Activated T-cell treated with anti-CD3 and anti-CD28 coated beads, Interleukin-2, amount 50 U/mL, for 72 hours (primary cell): ENCODE measurements at places on chromosomes 6 and 20. TPM values are rescaled to one million over a fixed set of nuclear protein-coding genes. Genes with fewer than 3 reads are reported as not detected.
A peak's percentile ranks its signal among the peaks of the same experiment; 100 is the strongest.

DNA sequence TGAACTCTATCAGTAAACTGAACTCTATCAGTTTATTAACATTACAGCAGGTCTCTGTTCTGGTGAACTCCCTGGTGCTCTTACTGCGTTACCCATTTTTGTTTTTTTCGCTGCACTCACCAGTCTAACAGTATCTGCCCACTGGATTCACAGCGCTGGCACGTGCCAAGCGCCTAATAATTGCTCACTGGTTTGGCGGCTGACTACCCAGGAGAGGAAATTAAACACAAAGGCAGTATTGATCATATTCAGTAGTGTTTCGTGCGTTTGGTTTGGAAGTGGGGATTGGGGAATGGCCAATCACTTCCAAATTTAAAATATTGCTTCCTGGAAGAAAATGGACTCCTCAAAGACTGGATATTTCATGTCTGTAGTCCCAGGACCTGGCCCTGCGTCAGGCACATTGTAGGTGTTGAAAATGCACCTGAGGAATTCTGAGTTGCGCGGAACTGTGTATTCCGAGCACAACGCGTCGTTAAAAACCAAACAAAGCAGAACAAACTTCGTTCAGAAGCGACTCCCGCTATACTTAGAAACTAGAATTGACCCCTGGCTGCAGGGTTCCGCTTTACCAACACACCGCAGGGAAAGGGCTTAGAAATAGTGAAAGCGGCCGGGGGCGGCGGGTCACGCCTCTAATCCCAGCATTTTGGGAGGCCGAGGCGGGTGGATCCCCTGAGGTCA, 1.1 kb upstream of the RPS12 start:
- peaks cover 46% of the 10 kb centered on the region for H3K4me1 ChIP-seq
- peaks cover 42% of the 10 kb centered on the region for H3K36me3 ChIP-seq
- H3K4me3 ChIP-seq, result peak overlapping the region; percentile 91
- DNase-seq, result no peak
- peaks cover 6% of the 10 kb centered on the region for H3K27me3 ChIP-seq

DNA sequence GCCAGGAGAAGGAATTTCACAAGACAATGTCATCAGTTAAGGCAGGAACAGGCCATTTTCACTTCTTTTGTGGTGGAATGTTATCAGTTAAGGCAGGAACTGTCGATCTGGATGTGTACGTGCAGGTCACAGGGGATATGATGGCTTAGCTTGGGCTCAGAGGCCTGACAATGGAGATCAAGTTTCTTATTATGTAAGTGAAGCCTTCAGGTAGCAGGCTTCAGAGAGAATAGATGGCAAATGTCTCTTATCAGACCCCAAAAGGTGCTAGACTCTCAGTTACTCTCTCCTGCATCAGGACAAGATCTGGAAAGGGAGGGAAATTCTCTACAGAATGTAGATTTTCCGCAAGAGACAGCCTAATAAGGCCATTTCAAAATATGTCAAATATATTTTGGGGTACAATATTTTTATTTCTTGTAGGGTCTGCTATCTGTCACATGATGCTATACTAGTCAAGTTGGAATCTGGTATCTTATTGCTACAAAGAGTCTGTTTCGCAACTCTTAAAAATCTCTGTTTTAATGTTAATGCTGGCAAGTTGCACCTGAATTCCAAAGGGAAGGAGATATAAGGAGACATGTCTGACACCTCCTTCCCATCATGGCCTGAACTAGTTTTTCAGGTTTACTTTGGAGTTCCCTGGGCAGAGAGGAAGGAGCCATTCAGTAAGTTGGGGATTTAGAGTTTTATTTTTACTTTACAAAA, 48.8 kb downstream of the TRDN start:
- no peaks in the 10 kb centered on the region for H3K36me3 ChIP-seq
- H3K4me3 ChIP-seq, result no peak overlapping the region
- no peaks in the 10 kb centered on the region for H3K27me3 ChIP-seq
- no peaks in the 10 kb centered on the region for H3K4me1 ChIP-seq
- no peak overlapping the region for H3K27ac ChIP-seq

DNA sequence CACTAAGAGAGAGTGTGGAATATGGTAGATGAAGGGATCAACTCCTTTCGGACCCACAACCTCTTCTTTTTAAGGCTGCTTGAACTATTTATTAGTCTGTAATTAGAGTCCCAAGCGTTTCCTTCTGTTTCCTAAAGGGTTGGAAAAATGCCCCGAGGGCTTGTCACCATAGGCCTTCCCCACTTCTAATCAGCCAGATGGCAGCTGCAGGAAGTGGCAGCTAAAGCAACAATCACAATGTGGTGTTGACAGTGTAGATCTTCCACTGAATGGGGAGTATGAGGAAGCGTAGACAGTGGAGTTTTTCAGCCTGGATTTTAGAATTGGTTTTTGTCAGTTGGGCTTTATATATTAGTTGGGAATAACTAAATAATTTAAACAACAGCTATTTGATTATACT, 40.6 kb downstream of the SLC35D3 start:
- peaks cover 3% of the 10 kb centered on the region for H3K4me1 ChIP-seq
- H3K36me3 ChIP-seq, result no peaks in the 10 kb centered on the region
- peaks cover 37% of the 10 kb centered on the region for H3K27me3 ChIP-seq
- DNase-seq, result no peak
- no peak overlapping the region for H3K27ac ChIP-seq

- no peak overlapping the region for H3K4me3 ChIP-seq
- H3K4me1 ChIP-seq, result no peaks in the 10 kb centered on the region
- H3K27ac ChIP-seq, result no peak overlapping the region
- no peaks in the 10 kb centered on the region for H3K27me3 ChIP-seq
- no peaks in the 10 kb centered on the region for H3K36me3 ChIP-seq
Measured at GRCh38 chr6:22873513-22874136, 304.3 kb downstream of the HDGFL1 start.

DNA sequence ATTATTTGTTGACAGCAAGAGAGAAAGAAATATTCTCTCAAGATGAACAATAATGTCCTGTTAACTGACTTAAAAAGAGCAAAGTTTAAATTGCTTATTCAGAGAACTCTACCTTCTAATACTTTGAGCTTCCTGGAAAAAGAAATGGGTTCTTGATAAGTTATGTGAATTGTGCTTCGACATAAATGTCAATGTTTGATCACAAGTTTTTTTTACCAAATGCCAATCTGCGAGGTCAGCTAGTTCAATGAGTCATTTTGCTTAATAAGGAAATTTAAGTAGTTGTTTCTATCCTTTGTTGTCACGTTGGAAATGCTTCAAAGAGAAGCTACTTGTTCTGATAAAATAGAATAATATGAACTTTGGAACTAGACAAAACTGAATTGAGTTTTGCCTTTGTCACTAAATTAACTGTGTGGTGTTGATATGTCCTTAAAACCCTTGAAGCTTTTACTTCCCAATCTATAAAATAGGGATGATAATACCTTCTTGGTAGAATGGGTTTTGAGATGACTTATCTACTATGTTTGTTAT, 642.1 kb upstream of the FLRT3 start:
- H3K27ac ChIP-seq, result no peak overlapping the region
- H3K27me3 ChIP-seq, result no peaks in the 10 kb centered on the region
- no peak for DNase-seq
- peaks cover 12% of the 10 kb centered on the region for H3K36me3 ChIP-seq
- no peak overlapping the region for H3K4me3 ChIP-seq

GABRR1 gene
- not detected for total RNA-seq

- peaks cover 49% of the 10 kb centered on the region for H3K27me3 ChIP-seq
- no peak overlapping the region for H3K4me3 ChIP-seq
- DNase-seq, result no peak
- H3K36me3 ChIP-seq, result no peaks in the 10 kb centered on the region
Measured at GRCh38 chr20:57319584-57319983, 10.0 kb upstream of the SPO11 start.

DNA sequence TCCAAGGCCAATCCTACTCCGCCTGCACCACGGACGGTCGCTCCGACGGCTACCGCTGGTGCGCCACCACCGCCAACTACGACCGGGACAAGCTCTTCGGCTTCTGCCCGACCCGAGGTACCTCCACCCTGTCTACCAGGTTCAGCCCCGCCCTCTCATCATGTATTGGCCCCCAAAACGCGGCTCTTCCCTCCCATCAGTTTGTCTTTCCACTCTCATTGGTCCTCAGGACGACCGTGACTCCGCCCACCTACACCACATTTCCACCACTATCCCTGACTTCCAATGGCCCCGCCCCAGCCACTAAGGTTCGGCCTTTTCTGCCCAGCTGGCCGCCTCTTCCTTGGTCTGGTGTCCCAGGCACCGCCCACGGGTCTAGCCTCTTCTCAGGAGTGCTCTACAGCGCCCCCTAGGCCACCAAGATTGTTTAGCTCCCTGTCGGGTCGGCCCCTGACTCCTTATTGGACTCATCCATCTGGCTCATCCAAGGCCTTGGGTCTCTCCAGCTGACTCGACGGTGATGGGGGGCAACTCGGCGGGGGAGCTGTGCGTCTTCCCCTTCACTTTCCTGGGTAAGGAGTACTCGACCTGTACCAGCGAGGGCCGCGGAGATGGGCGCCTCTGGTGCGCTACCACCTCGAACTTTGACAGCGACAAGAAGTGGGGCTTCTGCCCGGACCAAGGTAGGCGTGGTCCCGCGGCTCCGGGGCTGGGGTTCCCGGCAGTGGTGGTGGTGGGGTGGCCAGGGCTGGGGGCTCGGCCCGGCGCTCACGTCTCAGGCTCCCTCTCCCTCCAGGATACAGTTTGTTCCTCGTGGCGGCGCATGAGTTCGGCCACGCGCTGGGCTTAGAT, 3.1 kb downstream of the MMP9 start:
- DNase-seq, result peak; percentile 70
- peaks cover 65% of the 10 kb centered on the region for H3K27me3 ChIP-seq
- H3K36me3 ChIP-seq, result no peaks in the 10 kb centered on the region
- peak overlapping the region; percentile 70 for H3K4me3 ChIP-seq
- no peak overlapping the region for H3K27ac ChIP-seq

JPH2 gene
- total RNA-seq, result 0.29 TPM

DNA sequence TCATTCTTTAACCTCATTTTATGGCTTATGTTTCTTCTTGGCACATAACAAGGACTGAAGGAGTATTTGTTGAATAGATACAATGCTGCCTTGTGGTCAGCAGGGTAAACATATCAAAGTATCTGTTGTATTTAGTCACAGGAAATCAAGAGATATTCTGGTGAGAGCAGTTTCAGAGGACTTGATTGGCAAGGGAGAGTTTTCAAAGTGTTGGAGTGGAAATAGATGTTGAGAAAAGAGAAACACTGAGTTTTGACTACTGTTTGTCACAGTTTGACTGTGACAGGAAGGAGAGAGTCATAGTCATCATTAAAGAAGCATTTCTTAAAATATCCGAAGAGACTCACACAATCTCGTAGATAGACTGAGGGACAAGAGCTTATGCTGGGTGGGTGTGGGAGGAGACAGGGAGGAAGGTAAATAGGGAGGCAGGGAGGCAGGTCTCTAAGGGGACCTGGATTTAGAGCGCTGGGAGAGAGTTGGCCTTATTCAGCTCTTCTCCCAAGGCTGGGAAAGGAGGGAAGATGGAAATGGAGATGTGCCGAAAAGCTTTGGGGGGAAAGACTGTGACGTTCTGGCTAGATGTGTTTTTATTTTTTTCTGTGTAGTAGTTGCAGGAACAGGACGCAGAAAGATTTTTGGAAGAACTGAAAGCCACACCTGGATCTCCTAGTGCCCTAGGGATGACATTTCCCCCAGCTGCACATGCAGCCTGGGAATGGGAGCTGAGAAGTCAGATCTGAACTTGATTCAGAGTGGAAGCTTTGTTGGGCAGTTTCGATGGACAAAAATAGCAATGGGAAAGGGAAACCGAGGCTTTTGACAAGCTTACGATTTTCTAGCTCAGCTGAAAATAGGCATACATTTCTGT, 65.0 kb upstream of the IFNGR1 start:
- H3K4me3 ChIP-seq, result no peak overlapping the region
- no peak overlapping the region for H3K27ac ChIP-seq
- DNase-seq, result no peak
- H3K36me3 ChIP-seq, result no peaks in the 10 kb centered on the region

GRCh38 chr20:18077157-18077556, 19.4 kb upstream of the OVOL2 start:
- no peaks in the 10 kb centered on the region for H3K36me3 ChIP-seq
- DNase-seq, result no peak
- H3K27me3 ChIP-seq, result peaks cover 14% of the 10 kb centered on the region
- no peaks in the 10 kb centered on the region for H3K4me1 ChIP-seq
- no peak overlapping the region for H3K4me3 ChIP-seq
- H3K27ac ChIP-seq, result no peak overlapping the region

- no peak overlapping the region for H3K4me3 ChIP-seq
Measured at GRCh38 chr20:8388141-8388540, 256.1 kb downstream of the PLCB1 start.

GRCh38 chr6:80860107-80860506, 753.6 kb downstream of the BCKDHB start:
- H3K27ac ChIP-seq, result no peak overlapping the region
- H3K4me3 ChIP-seq, result no peak overlapping the region
- no peaks in the 10 kb centered on the region for H3K4me1 ChIP-seq
- H3K27me3 ChIP-seq, result no peaks in the 10 kb centered on the region
- no peak for DNase-seq

DNA sequence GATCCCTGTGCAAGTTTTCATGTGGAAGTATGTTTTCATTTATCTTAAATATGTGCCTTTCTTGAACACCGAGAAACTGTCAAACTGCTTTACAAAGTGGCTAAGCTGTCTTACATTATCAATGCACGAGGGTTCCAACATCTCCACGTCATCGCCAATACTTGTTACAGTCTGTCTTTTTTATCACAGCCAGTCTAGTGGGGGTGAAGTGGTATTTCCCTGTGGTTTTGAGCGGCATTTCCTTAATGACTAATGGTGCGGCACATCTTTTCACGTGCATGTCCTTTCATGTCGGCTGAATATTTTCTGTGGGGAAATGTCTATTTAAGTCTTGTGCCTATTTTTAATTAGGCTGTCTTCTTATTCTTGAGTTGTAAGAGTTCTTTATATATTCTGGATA, 280.4 kb downstream of the FOXC1 start:
- no peaks in the 10 kb centered on the region for H3K27me3 ChIP-seq
- no peak for DNase-seq
- peaks cover 13% of the 10 kb centered on the region for H3K4me1 ChIP-seq
- H3K4me3 ChIP-seq, result no peak overlapping the region
- H3K36me3 ChIP-seq, result no peaks in the 10 kb centered on the region

- no peaks in the 10 kb centered on the region for H3K27me3 ChIP-seq
- H3K4me3 ChIP-seq, result no peak overlapping the region
- peaks cover 1% of the 10 kb centered on the region for H3K36me3 ChIP-seq
- no peaks in the 10 kb centered on the region for H3K4me1 ChIP-seq
- no peak for DNase-seq
Measured at GRCh38 chr6:135990855-135991464, 139.5 kb downstream of the PDE7B start.

- peak; percentile 16 for DNase-seq
- peak overlapping the region; percentile 84 for H3K27ac ChIP-seq
- H3K4me3 ChIP-seq, result peak overlapping the region; percentile 82
- H3K27me3 ChIP-seq, result no peaks in the 10 kb centered on the region
Measured at GRCh38 chr20:10502098-10502526, 67.0 kb downstream of the SLX4IP start.

GRCh38 chr6:147508866-147509608, 547 bp downstream of the SAMD5 start:
- peaks cover 11% of the 10 kb centered on the region for H3K4me1 ChIP-seq
- H3K27me3 ChIP-seq, result peaks cover 44% of the 10 kb centered on the region
- peak; percentile 6 for DNase-seq
- H3K27ac ChIP-seq, result no peak overlapping the region

DNAH8 gene
- 0.41 TPM for total RNA-seq

TMEM200A gene
- 0.53 TPM for total RNA-seq

NHSL1 gene
- total RNA-seq, result 1.6 TPM

- no peak for DNase-seq
- peaks cover 11% of the 10 kb centered on the region for H3K4me1 ChIP-seq
- no peaks in the 10 kb centered on the region for H3K36me3 ChIP-seq
- H3K4me3 ChIP-seq, result no peak overlapping the region
Measured at GRCh38 chr6:2535506-2535905, 215.2 kb downstream of the MYLK4 start.
